ENCODE measurements at places on chromosomes 6 and 20. TPM values are rescaled to one million over a fixed set of nuclear protein-coding genes. Genes with fewer than 3 reads are reported as not detected.

DNA sequence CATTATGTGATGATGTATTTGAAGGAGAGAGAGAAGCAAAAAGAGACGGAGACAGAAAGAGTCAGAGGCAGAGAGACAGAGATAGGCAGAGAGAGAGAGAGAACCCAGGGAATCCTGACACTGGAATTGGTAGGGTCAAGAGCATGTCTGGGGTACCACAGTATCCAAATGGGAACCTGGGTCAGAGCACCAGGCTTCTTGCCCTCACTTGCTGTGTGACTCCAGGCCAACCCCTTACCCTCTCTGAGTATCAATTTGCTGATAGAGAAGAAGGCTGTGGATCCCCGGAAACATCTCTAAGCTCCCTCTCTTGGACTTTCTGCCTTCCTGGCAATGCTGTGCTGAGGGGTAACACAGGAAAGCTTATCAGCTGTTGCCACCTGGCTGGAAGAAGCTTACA lies 385.3 kb upstream of the SULF2 start:
- no peak overlapping the region for H3K27ac ChIP-seq
- H3K36me3 ChIP-seq, result no peaks in the 10 kb centered on the region
- H3K27me3 ChIP-seq, result peaks cover 56% of the 10 kb centered on the region
- H3K4me1 ChIP-seq, result no peaks in the 10 kb centered on the region

DNA sequence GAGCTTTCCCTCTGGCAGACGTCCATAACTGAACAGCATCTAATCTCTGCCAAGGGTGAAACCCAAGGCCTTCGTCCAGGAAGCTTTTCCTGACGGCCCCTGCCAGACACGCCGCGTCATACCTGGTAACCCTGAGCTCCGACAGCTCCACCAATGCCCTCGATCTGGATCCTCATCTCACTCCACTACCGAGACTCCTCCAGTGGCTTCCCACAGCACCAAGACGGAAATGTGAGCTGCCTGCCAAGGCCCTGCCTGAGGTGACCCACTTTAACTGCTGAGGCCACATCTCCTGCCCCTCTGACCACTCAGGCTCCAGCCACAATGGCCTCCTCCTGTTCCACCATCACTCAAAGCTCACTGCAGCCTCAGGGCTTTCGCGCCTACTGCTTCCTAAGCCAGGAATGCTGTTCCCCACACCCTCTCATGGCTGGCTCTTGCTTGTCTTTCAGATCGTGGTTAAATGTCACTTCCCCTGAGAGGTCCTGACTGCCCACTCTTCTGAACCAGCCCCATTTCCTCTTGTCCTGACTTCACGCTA lies 143.2 kb downstream of the PREX1 start:
- H3K27ac ChIP-seq, result no peak overlapping the region
- no peak overlapping the region for H3K4me3 ChIP-seq
- no peaks in the 10 kb centered on the region for H3K27me3 ChIP-seq
- peaks cover 37% of the 10 kb centered on the region for H3K4me1 ChIP-seq
- no peaks in the 10 kb centered on the region for H3K36me3 ChIP-seq
- DNase-seq, result peak; percentile 58

Gene RAB23
- total RNA-seq, result 74.0 TPM

- no peaks in the 10 kb centered on the region for H3K4me1 ChIP-seq
- H3K27me3 ChIP-seq, result no peaks in the 10 kb centered on the region
- no peak overlapping the region for H3K4me3 ChIP-seq
- H3K27ac ChIP-seq, result no peak overlapping the region
These were observed 72.7 kb downstream of the METTL24 start for GRCh38 chr6:110285306-110286060.

- no peaks in the 10 kb centered on the region for H3K36me3 ChIP-seq
- no peak for DNase-seq
- H3K4me1 ChIP-seq, result no peaks in the 10 kb centered on the region
These were observed 1003.1 kb downstream of the KIF16B start for GRCh38 chr20:15570156-15570555.

Gene GFOD1
- 3.6 TPM for total RNA-seq

GRCh38 chr20:49969234-49969633 lies 13.5 kb upstream of the SNAI1 start:
- H3K4me1 ChIP-seq, result peaks cover 14% of the 10 kb centered on the region
- DNase-seq, result no peak
- H3K27ac ChIP-seq, result no peak overlapping the region
- no peak overlapping the region for H3K4me3 ChIP-seq

DNA sequence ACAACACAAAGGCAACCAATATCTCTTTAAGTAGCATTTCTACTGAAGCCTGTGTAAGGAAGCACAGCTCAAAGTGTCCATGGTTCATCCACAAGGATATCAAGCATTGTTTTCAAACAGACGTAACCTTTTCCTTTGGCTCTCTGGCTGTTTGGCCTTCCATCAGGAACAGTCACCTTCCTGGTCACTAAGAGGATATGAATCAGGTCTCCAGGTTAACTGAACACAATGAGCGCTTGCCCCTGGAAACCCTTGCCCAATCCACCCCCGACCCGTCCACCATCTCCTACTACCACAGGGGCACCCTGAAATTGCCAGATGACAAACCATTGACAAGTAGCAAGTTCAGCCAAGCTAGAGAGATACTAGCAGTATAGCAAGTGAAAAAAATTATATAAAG lies 114.4 kb upstream of the COL21A1 start:
- DNase-seq, result no peak
- peaks cover 38% of the 10 kb centered on the region for H3K4me1 ChIP-seq
- H3K36me3 ChIP-seq, result no peaks in the 10 kb centered on the region
- H3K4me3 ChIP-seq, result no peak overlapping the region
- H3K27me3 ChIP-seq, result no peaks in the 10 kb centered on the region

DNA sequence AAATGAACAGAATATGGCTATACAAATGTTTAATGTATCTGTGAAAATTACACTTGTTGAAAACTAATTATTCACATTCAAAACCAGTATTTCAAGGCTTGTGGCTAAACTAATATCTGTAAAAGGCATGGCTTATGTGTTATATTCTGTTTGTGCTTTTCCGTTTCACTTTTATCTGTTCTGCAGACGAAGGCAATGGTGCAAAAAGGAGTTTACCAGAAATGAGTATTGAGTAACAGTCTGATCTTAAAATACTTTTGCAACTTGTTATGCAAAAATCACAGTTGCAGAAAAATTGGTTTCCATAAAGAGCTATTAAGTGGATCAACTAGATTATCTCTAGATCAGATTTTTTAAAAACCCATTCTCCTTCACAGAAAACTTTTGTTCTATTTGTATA lies 9.4 kb upstream of the STX11 start:
- no peak overlapping the region for H3K27ac ChIP-seq
- no peaks in the 10 kb centered on the region for H3K36me3 ChIP-seq
- H3K4me1 ChIP-seq, result no peaks in the 10 kb centered on the region

- no peaks in the 10 kb centered on the region for H3K36me3 ChIP-seq
- no peaks in the 10 kb centered on the region for H3K4me1 ChIP-seq
These were observed 791.0 kb upstream of the HS3ST5 start for GRCh38 chr6:115133790-115134189.

Gene PIGT
- total RNA-seq, result 52.8 TPM

GRCh38 chr6:127641905-127642304 lies 64.9 kb downstream of the C6orf58 start:
- no peak for DNase-seq
- H3K4me1 ChIP-seq, result peaks cover 2% of the 10 kb centered on the region
- peaks cover 12% of the 10 kb centered on the region for H3K27me3 ChIP-seq
- H3K27ac ChIP-seq, result no peak overlapping the region

GRCh38 chr20:15616626-15617025 lies 956.6 kb downstream of the KIF16B start:
- peaks cover 8% of the 10 kb centered on the region for H3K4me1 ChIP-seq
- H3K36me3 ChIP-seq, result no peaks in the 10 kb centered on the region
- no peaks in the 10 kb centered on the region for H3K27me3 ChIP-seq
- DNase-seq, result peak; percentile 83
- no peak overlapping the region for H3K27ac ChIP-seq
- no peak overlapping the region for H3K4me3 ChIP-seq

DNA sequence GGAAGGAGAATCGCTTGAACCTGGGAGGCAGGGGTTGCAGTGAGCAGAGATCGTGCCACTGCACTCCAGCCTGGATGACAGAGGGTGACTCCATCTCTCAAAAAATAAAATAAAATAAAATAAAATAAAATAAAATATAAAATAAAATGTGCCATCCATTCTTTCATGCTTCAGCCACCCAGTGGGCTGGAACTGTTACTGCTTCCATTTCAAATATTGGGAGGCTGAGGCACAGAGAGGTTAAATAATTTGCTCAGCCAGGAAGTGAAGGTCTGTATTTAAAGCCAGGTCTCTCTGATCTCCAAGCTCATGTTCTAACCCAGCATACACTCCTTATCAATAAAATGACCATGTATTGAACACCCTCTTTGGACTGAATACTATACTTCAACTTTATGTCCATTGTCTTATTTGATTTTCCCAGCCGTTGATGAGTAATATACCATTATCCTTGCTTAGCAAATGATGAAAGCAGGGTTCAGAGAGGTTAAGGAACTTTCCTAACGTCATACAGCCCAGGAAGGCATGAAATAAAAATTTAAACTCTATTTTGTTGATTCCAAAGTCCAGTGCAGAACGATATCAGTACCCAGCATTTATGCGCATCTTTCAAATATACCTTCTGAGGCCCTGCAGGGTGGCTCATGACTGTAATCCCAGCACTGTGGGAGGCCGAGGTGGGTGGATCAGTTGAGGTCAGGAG lies 25.8 kb upstream of the SLC9A8 start:
- H3K4me3 ChIP-seq, result no peak overlapping the region
- H3K27ac ChIP-seq, result no peak overlapping the region
- no peaks in the 10 kb centered on the region for H3K27me3 ChIP-seq
- no peak for DNase-seq

DNA sequence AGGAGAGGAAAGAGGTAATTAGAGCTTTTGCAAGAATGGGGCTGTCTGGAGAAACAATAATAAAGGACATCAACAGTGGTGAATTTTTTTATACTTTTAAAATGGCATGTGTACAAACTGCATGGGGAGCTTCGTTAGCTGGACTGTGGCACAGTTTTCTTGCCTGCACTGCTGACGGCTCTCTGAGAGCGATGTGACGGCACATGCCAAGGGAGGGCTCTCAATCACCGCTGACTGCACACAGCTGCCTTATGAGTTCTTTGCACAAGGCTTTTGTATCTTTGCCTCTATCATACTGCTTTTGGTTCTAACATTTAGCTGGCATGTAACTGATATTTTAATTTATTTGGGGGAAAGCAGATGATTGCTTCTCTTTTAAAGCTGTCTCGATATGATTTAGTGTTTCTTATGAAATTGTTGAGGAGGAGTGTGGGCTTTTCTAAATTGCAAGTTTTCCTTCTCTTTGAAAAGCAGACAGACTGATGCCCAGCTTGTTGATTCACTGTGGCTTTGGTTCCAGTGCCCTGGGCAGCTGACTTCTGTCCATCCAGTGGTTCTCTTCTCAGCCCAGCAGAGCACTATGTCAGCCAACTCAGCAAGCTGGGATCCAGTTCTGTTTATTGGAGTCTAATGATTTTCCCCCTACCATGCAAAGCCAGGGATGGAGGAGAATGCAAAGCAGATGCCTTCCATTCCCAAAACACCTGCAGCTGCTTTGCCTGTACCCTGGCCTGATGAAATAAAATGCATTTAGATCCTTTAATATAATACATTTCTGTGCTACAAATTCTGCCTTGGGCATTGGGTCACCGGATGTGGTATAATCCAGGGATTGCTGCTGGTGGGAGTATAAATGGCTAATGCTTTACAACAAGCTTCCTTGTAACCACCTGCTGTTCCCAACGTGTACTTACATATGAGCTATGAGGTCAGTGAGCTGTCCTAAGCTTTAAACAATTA lies 323.9 kb downstream of the ZFAND3 start:
- H3K27me3 ChIP-seq, result no peaks in the 10 kb centered on the region
- no peaks in the 10 kb centered on the region for H3K36me3 ChIP-seq

Gene TNFRSF21
- total RNA-seq, result 2.1 TPM

Gene MDFI
- 0.72 TPM for total RNA-seq

DNA sequence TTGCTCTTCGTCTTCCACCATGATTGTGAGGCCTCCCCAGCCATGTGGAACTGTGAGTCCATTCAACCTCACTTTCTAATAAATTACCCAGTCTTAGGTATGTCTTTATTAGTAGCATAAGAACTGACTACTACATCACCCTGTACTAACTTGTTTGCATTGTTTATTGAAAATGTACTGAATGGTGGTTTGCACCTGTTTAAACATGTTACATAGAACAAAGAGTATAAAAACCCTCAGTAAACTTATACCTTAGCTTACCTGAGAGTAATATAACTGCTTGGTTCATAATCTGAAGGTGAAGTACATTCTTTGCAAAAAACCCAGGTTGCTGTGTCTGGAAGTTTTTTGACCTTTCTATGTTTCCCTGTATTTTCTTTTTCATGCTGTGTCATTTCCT lies 777.8 kb downstream of the TBC1D32 start:
- no peaks in the 10 kb centered on the region for H3K4me1 ChIP-seq
- H3K27me3 ChIP-seq, result no peaks in the 10 kb centered on the region
- H3K36me3 ChIP-seq, result no peaks in the 10 kb centered on the region
- H3K4me3 ChIP-seq, result no peak overlapping the region
- no peak overlapping the region for H3K27ac ChIP-seq

- H3K27me3 ChIP-seq, result no peaks in the 10 kb centered on the region
- peak overlapping the region; percentile 75 for H3K4me3 ChIP-seq
- peak overlapping the region; percentile 97 for H3K27ac ChIP-seq
- peaks cover 20% of the 10 kb centered on the region for H3K4me1 ChIP-seq
- no peaks in the 10 kb centered on the region for H3K36me3 ChIP-seq
These were observed 129.9 kb downstream of the HFE start for GRCh38 chr6:26216886-26217713.

- H3K36me3 ChIP-seq, result no peaks in the 10 kb centered on the region
- H3K4me1 ChIP-seq, result peaks cover 18% of the 10 kb centered on the region
- no peak overlapping the region for H3K4me3 ChIP-seq
- H3K27me3 ChIP-seq, result no peaks in the 10 kb centered on the region
- no peak for DNase-seq
These were observed 42.6 kb downstream of the RNF144B start for GRCh38 chr6:18429655-18430297.

DNA sequence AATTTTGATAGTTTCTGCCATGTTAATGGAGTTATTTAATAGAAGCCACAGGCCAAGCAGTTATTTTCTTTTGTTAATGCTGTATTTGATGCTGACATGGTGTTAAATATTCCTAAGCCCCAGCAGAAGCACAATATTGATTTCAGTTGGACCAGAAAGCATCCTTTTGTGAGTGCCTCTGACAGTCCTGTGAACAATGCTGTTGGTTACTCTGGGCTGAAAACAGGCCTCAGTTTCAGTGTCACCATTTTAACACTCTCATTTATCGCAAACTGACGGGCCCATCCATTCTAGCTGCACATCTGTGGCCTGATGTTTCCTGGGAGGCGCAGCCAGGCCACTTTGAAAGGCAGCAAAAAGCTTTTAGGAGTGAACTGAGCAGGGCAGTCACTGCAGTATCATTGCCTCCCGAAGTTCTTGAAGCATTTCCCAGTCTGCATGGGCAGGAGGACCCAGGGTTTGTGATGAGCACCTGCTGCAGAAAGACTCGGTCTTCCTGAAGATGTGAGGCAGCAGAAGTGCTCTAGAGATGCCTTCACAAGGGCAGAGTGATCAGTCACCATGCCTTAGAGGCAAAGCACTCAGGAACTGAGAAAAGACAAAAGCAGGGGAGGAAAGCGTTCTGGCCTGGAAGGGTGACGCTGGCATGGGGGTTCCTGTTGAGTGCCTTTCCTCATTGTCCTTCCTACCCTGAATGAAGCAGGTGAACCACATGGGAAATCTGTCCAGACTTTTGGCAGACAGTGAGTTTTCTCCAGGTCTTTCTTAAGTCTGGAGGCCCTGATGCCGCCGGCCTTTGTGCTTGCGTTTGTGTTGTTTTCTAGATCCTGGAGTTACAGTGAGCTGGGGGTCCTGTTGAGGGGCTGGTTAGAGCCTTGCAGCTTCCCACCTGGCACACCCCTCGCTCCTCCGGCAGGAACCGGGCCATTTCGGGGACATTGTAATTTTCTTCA lies 74.0 kb downstream of the ZDHHC14 start:
- H3K4me1 ChIP-seq, result no peaks in the 10 kb centered on the region
- DNase-seq, result no peak
- no peak overlapping the region for H3K4me3 ChIP-seq
- no peak overlapping the region for H3K27ac ChIP-seq

GRCh38 chr6:53041356-53041755 lies 23.8 kb upstream of the FBXO9 start:
- peaks cover 43% of the 10 kb centered on the region for H3K4me1 ChIP-seq
- peak overlapping the region; percentile 96 for H3K27ac ChIP-seq
- H3K27me3 ChIP-seq, result no peaks in the 10 kb centered on the region
